ENCODE measurements at places on chromosomes 2 and 18.

DNA sequence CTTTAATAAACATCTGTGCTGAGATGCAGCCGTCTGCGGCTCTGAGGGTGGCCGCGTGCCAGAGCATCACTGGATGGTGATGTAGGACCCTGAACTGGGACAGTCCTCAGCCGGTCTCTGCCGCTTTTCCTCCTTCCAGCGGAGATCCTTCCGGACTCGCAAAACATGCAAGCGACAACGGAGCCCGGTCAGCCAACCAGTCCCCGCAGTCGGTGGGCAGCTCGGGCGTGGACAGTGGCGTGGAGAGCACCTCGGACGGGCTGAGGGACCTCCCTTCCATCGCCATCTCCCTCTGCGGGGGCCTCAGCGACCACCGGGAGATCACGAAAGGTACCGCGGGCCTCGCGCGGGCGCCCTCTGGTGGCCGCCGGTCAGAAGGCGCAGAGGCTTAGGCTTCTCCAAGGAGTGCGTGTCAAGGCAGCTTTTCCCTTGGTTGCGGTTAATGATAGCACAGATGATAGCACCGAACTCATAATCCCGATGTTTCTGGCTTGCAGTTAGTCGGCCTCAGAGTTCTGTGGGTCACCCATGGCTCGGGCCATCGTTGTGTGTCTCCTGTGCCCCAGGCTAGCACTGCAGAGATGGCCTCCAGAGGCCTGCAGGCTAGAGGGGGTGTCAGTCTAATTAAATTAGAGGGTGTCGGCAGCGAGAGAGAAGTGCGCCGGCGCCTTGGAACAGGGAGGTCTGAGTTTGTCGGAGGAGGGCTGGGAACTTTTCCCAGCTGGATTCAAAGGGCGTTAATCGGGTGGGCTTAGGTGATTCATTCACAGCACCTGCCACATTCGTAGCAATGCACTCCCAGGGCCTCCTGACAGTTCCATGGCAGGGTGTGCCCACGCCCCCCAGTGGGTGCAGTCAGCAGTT is 38.5 kb downstream of the LPIN1 start:
- DNase-seq, result peak; percentile 24

GRCh38 chr2:189008555-189009262 is 34.5 kb downstream of the COL3A1 start:
- DNase-seq, result no peak

DNA sequence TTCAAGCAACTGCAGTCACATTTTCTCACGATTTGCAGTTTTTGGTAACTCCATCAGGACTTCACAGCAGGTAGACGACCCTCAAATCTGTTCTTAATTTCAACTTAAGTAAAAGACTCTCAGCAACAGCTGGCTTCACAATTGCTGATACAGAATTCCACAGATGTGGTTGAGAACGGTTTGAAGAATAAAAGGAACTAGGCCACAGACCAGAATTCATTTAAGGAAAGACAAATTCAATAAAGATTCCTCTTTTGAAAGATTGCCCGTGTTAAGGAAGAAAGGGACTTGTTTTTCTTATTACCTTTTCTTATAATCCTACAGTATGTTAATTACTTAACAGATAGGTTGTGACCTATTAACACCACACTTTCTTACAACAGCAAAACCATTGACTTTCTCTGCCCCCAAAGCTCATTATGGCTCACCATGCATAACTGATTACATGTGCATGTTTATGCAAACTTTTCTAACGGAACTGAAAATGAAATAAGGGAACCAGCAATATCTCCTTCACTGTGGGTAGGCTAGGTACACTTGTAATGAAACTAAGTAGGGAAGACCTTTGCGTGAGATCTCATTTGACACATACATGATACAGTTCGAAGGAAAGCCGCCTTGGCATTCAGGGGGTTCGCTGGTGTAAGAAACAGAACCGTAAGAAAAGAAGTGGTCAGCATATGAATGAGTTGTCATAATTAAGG is 4.7 kb upstream of the ZNF516 start:
- DNase-seq, result no peak

GRCh38 chr18:45856531-45856930 is 31.1 kb downstream of the SIGLEC15 start:
- DNase-seq, result peak; percentile 86

DNA sequence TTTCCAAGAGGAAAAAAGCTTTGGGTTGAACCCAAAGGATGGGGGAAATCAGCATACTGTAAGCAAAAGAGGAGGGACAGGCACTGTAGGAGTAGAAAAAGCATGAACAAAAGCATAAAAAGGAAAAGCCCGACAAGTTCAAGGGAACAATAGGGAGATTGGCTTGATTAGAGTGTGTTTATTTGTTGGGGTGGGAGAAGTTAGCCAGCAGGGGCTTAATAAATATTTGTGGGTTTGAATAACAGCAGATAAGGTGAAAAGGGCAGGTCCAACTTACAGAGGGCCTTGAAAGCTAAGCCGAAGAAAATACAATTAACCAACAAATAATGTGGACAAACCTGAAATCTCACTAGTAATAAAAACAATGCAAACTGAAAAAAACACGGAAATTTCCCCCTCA is 126.7 kb downstream of the THADA start:
- no peak for DNase-seq

DNA sequence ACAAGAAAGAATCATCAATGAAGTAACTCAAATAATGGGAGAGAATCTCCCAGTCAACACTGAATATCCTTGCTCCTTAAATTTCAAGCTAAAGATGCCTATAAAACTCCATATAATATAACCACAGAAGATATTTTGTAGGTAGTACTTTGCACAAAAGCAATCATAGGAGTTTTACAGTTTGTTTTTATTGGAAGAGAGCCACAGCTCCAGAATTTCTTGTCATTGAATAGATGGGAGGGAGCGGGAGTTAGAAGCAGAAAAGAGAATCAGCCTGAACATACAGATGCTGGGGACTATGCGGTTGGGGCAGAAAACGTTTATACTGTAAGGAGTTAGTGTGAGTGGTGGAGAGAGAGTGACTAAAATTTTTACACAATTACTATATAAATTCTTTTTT is 18.3 kb upstream of the SMAD4 start:
- DNase-seq, result no peak

- DNase-seq, result no peak
These were observed 35.8 kb downstream of the FOSL2 start for GRCh38 chr2:28428486-28428885.

DNA sequence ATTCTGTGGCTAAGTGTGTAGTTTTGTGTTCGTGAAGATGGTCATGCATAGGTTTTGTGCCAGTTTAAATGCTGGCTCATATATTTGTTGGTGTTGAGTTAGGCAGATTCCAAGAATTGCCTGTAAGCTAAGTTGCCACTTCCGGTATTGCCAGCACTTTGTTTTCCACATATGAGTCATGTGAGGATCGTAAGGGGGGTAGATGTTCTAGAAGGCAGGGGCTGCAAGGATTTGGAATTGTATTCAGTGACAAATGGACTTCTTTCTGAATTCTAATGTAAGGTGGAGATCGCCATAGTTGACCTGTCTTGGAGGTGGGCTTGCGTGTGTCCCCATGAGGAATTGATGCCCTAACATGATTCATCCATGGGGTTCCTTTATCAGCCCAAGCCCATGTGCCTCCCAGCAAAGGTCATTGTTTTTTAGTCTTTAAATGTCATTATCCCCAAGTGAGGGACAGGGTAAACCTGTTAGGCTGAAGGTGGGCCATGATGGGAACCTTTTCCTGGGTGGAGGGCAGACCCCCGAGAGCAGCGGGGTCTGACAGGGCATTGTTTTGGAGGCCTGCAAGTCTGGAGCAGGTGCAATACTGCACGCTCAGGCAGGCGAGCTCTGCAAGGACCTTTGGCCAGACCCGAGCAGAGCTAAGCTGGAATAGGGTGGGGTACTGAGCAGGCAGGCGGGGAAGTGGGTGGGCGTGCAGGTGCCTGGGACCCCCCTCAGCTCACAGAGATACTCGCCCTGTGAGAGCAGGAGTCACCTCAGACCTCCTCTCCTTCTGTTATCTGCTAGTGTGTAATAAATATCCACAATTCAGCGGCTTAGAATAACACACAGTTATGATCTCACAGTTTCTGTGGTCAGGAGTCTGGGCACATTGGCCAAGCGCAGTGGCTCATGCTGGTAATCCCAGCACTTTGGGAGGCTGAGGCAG is 77.4 kb downstream of the LRRFIP1 start:
- DNase-seq, result peak; percentile 73

DNA sequence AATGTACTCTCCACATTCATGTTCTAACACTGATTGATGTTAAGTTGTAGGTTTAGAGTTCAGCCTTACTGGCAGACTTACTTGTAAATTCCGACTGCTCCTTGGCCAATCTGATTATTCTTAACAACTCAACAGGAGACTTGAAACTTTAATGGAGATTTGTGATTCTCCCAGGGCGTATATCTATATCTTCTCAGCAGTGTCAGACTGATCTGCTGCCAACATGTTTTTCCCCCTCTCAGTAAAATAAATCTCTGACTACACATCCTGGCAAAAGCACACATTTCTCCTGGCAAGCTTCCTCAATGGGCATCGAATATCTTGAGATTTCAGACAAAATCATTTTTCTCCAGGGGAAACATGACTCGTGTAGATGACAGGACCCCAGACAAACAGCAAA is 1041.2 kb downstream of the DPP10 start:
- no peak for DNase-seq

GRCh38 chr2:143030127-143030526 is 99.1 kb upstream of the ARHGAP15 start:
- no peak for DNase-seq

DNA sequence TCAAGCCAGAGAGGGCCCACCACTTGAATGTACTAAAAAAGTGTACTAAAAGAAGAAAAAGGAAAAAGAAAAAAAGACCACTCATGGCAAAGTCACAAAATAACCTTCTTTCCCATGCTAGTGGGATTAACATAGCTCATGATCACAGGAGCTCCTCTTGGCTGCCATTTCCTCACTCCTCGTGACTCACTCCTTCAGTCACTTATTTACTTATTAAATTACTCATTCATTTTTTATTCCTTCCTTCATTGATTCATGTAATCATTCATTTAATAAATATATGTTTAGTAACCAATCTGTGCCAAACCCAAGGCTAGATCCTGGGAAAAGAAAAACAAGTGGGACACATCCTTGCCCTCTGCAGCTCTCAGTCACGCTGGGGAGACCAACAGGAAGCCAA is 300.5 kb downstream of the INSIG2 start:
- peak; percentile 21 for DNase-seq

DNA sequence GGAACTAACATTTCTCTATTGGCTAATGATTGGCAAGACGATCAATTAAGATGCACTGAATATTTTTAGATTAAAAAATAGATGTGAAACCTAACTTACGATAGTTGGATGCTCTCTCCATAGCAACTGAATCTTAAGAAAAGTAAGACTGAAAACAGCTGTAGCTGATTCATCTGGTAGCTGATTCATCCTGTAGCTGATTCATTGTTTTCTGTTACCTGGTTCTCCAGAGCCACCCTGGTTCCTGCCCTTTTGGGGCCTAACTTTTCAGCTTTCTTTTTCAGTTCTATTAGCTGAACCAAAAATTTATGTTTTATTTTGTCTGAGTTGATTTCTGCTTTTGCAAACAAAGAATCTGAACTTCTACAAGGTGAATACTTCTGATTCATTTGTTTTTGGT is 22.7 kb upstream of the SPR start:
- no peak for DNase-seq

DNA sequence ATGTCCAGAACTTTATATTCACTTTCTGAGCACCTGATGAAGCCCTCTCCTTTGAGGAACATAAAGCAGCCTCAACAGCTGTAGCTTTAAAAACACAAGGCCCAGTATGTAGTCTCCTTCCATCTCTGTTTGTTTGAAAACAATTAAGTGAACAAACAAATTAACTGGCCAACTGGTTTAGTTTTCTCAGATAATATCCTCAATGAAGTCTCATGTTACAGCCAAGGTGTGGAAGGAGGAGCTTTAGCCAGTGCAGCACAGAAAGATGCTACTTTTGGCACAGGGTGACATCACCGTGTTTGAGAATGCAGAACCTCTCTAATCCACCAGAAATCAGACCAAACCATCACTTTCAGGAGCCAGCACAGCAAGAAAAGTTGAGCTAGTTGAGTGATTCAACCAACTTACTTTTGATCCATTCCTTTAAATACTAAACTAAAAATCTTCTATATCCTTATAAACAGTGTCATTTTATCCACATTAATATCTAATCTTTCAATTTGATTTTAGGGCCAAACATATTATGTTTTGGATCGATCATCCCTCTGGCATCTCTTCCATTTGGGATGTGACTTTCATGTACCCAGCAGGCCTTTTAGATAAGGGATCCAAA is 488.7 kb downstream of the ARHGAP15 start:
- DNase-seq, result no peak

DNA sequence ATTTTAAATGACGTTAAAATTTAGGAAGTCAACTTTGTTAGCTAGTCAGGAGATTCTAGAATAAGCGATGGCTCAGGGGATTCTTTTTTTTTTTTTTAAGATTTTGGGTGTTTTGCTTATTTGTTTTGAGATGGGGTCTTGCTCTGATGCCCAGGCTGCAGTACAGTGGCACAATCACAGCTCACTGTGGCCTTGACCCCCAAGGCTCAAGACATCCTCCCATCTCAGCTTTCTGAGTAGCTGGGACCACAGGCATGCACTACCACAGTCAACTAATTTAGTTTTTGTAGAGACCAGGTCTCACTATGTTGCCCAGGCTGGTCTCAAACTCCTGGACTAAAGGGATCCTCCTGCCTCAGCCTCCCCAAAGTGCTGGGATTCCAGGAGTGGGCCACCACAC is 16.9 kb downstream of the ATL2 start:
- no peak for DNase-seq

- DNase-seq, result no peak
These were observed 29.0 kb upstream of the DNAJC27 start for GRCh38 chr2:25000503-25001324.

GRCh38 chr2:65957454-65957853 is 477.5 kb upstream of the MEIS1 start:
- DNase-seq, result no peak

GRCh38 chr2:226059961-226060627 is 660.6 kb downstream of the NYAP2 start:
- no peak for DNase-seq

DNA sequence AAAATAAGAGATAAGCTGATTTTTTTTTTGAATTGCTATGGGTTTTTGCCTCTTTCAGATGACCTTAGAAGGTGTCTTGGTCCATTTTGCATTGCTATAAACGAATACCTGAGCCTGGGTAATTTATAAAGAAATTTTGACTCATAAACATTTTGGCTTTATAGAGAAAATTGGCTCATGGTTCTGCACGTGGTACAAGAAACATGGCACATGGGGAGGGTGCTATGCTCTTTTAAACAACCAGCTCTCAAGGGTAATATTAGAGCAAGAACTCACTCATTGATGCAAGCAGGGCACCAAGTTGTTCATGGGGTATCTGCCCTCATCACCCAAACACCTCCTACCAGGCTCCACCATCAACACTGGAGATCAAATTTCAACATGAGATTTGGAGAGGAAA is 408.8 kb downstream of the NUP35 start:
- no peak for DNase-seq
